ENCODE measurements at places on chromosomes 4 and X.

DNA sequence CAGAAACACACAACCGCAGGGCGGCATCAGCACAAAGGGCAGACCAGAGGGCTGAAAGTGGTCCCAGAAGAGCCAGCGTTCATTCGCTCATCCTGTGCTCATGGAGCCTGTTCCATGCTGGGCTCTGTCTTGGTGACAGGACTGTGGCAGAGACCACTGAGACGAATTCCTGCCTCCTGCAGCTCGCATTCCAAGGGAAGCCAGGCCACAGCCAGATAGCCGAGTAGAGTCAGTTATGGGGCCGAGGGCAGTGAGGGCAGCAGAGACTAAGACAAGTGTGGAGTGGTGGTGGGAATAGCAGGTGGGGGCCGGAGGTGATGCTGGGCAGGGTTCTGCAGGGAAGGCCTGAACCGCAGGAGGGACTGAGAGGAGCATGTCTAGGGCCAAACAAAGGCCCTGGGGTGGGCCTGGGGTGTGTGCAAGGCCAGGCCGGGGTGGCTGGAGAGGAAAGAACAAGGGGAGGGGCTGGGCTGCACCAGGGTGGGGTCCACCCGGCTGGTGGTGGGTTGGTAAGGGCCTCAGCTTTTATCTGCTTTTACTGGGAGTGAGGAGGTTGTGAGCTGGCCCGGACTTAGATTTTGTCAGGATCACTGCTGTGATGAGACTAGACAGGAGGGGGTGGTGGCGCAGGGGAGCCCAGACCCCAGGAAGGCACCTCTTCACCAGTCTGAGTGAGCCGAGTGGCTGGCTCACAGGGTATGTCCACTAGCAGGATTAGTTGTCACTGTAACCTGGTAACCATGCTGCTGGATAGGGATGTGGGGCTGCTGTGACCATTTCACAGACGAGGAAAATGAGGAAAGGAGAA lies 6.3 kb downstream of the PSAPL1 start:
- DNase-seq, result peak; percentile 24

DNA sequence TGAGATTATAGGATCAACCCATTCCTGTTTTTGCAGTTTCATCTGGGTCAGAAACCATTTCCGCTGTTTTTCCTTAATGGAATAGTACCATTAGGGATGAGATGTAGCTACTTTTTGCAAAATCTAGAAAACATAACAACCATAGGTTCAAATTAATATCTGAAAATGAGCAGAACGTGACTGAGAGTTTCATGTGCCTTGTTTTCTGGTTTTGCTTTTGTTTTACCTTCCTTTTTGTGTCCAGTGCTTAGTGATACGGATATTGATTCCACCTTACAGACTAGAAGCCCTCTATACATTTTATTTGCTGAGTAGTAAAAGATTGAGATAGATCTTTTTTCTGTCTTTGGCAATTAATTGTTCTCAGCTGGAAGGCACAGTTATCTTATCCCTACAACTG lies 46.5 kb downstream of the SNX25 start:
- no peak for DNase-seq

GRCh38 chr4:106358899-106359298 lies 9.7 kb downstream of the GIMD1 start:
- no peak for DNase-seq

DNA sequence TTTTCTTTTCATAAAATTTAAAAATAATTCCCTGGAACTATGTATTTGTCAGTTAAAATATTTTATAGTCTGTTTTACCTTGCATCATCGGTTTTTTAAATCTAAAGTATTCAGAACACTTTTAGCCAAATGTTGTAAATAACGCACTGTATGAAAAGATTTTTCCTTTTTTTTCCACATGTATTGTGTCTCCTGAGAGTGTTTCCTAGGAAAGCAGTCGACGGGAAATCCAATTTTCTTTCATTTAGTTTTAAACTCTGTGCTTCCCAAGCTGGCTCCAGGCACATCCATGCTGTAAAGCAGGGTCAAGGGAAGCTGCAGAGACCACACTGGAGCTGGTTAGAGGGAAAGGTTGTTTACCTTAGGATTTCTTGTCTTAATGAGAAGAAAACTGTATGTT lies 1724.3 kb upstream of the TENM3 start:
- DNase-seq, result no peak

DNA sequence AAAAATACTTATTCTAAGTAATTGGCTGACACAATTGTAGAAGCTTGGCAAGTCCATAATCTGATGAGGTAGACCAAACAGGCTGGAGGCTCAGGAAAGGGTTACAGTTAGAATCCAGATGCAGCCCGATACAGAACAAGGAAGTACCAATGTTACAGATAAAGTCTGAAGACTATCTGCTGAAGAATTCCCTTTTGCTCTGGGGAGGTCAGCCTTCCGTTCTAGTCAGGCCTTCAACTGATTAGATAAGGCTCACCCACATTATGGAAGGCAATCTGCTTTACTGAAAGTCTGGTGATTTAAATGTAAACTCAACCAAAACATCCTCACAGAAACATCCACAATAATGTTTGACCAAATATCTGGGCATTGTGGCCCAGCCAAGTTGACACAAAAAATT lies 7.4 kb upstream of the DYNLT3 start:
- no peak for DNase-seq

All from neuronal stem cell (in vitro differentiated cells).